ENCODE measurements at places on chromosomes 5 and 9.

- no peak for DNase-seq
These were observed 8.7 kb downstream of the CCL21 start for GRCh38 chr9:34701023-34701768.

GRCh38 chr5:123701511-123702200, 189.7 kb downstream of the CSNK1G3 start:
- no peak for DNase-seq

GRCh38 chr9:104970271-104970987, 42.5 kb upstream of the ABCA1 start:
- no peak for DNase-seq

DNA sequence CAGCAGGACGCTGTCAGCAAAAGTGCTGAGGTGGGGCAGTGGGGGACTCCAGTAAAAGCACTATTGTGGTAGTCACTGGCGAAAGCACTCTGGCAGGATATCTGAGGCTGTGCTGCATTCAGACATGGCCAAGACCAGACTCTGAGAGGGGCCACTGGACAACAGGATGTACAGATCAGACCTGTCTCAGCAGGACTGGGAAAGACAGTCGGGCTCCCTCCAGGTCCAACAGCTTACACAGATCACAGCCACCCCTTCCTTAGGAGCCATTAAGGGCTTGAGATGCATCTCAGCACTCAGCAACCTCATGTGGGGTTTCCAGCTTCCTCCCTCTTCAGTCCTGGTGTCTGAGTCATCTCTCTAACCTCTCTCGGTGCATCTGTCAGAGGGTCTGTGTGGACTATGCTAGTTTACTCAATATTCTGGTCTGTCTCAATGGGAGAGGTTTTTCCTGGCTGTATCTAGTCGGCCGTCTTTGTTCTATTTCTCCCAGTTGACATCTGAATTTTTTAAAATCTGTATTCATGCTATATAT, 154.5 kb downstream of the CWC27 start:
- no peak for DNase-seq

- no peak for DNase-seq
These were observed 65.0 kb downstream of the UGCG start for GRCh38 chr9:111961575-111961974.

GRCh38 chr9:8492024-8492423, 692.4 kb upstream of the DMAC1 start:
- no peak for DNase-seq

- no peak for DNase-seq
These were observed 457.2 kb upstream of the ACTBL2 start for GRCh38 chr5:57939771-57940170.

DNA sequence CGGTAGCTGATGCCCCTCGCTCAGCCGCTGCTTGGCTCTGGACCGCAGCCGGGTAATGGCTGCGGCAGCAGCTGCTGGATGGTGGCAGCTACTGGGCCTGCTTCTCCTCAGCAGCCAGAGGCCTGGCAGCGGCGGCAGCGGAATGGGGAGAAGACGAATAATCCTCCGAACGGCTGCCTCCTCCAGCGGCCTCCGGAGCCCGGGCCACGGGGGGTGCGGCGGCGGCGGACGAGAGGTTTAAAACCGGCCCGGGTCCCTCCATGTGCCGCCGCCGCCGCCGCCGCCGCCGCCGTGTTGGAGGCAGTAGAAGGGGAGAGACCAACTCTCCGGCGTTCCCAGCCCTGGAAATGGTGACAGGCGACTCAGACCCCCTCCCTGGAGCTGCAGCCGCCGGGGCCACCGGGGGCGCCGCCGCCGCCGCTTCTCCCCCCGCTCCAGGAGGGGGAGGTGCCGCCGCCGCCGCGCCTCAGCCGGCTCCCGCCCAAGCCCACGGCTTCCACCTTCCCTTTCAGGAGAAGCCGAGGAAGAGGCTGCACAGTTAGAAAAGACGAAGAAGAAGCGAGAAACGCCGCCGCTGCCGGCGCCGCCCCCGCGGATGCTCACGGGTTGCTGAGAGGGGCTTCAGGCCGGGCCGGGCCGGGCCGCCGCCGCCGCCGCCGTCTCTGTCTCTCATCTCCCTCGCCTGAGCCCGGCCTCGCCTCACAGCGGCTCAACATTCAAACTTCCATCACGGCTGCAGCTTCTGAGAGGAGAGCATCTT, 118.4 kb upstream of the PRSS3 start:
- DNase-seq = peak; percentile 8

GRCh38 chr5:78638973-78639669, 9.5 kb downstream of the LHFPL2 start:
- no peak for DNase-seq
